ENCODE measurements at places on chromosomes 3 and 15. TPM values are rescaled to one million over a fixed set of nuclear protein-coding genes. Genes with fewer than 3 reads are reported as not detected.
A peak's percentile ranks its signal among the peaks of the same experiment; 100 is the strongest.

- no peak for DNase-seq
These were observed 62.1 kb downstream of the SSR3 start for GRCh38 chr3:156492801-156493261.

DNA sequence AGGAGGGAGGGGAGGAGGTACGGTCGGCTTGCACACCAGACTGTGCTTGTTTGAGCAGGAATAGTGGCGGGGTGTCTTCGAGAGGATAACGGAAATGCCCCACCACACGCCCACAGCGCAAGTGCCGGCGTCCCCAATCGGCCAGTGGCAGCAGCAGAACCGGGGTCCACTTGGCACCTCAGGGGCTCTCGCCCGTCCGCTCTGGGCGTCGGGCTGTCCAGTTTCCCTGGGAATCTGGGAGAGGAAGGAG, 53.7 kb downstream of the CCDC54 start:
- no peak for DNase-seq

DNA sequence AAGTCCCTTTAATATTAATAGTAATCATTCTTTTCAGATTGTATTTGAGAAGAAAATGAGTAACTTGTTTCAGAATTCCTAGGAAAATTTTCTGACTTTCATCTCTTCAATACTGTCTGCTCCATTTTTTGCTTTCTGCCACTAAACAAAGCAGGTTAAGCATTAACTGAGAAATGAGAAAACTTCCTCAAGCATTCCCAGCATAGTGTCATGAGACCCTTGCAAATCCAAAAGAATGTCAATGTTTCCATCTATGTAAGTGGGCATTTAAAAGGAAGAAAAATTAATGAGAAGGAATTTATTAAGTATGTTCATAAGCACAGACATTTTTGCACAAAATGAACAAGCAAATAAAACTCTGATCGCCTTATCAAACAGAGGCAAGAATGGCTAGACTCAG, 148.0 kb upstream of the STRIT1 start:
- no peak for DNase-seq

DNA sequence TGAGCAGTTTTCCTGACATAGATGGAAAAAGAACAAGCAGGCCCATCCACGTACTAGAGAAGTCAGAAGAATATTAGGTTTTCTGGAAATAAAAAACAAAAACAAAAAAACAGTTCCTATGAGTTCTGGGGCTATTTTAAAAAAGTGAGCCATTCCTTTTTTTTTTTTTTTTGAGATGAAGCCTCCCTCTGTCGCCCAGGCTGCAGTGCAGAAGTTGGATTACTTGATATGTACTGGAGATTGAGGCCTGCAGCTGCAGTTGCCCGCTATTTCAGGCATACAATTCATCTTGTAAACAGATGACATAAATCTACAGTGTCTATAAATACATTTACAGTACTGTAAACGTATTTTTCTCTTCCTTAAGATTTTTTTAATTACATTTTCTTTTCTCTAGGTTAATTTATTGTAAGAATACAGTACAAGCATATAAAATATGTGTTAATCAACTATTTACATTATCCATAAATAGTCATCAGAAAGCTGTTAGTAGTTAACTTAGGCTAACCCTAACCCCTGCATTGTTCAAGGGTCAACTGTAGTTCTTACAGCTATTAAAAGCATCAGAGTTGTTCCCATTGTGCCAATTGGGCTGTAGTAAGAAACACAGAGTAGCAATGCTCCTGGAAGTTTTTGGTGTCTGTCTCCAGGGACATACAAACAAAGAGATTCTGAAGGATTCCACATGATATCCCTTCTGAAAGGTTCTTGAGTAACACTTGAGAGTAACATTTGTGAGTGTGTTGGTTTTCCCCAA, 11.2 kb upstream of the ACTL6A start:
- DNase-seq, result peak; percentile 19

DNA sequence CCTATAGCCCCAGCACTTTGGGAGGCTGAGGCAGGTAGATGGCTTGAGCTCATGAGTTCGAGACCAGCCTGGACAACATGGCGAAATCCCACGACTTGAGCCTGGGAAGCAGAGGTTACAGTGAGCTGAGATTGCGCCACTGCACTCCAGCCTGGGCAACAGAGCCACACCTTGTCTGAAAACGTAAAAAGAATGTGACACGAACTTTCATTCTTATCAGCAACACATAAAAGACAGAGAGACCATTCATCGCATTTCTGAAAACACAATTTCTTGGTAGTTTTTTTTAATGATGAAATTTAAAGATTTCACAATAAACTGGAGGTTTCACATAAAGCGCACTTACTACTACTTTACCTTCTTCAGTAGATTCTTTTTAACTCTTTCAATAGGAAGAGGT, 18.4 kb downstream of the HLTF start:
- DNase-seq, result no peak

DNA sequence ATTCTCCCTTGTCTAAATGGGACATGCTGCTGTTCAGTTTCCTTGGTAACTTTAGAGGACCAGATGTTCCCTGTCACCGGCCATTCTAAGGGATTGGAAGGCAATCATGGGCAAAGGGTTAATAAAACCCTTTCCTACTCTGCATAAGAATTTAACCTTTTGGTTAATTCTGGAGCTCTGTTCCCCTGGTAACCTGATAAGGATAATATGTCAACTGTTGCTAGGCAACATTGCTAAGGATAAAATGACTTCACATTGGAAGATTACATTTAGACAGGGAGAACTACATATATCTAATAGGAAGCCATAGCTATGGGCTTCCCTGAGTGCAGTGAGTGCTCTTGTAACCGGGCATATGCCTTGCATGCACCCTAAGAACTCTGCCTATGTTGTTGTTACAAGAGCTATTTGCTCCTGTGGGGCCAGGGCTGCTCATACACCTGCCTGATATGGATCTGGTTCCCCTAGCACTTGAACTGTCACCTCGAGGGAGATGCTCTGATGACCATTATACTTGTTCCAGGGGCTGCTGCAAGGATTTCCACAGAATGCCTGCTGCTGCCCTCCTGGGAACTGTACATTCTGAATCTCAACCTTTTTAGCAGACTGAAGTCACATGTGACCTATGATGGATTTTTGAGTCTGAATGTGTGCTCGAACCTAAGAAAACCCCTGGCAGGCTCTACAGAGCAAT, 326.3 kb upstream of the PDZRN3 start:
- DNase-seq, result no peak

GRCh38 chr15:91456251-91456718, 356.2 kb downstream of the SV2B start:
- peak; percentile 24 for DNase-seq

The TM4SF18 gene
- total RNA-seq, result 2.4 TPM

All from SJSA1 (cell line).